ENCODE measurements at places on chromosomes 1 and 21.

DNA sequence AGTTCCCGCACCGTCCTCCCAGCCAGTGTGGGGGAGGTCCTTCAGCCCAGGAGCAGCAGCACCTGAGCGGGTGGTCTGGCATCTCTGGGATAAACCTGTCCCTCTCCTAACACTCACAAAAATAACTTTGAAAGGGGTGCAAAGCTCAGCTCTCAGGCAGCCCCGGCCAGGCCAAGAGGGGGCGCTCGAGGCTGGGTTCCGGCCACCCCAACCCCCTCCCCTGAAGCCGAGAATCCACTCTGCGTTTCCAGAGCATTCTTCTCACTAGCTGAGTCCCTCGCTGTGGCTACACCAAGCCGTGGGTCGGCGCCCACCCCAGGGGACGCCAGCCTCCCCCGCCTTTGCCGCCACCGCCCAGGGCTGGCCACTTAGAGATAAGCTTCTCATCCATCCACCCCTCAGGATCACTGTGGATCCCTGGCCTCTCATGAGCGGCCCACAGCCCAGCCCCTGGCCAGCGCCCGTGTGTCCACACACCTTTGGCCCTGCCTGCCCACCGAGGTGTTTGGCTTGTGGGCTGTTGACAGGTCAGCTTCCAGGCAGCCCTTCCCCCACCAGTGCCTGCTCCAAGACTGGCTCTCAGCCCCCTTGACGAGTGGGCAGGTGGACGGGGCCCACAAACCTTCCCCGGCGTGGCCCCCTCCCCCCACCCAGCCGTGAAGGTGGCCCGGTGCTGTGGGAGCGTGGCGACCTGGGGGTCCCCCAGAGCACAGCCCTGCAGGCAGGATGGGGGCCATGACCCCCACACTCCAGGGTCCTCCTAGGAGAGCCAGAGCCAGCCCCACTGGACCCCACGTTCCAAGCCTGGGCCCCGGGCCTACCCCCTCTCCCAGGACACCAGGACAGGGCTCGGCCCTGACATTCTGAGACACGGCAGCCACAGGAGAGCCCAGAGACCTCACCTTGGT lies 1.9 kb downstream of the FTCD start:
- no peaks in the 10 kb centered on the region for H3K4me1 ChIP-seq
- H3K4me3 ChIP-seq, result no peak overlapping the region
- H3K27ac ChIP-seq, result no peak overlapping the region
- no peaks in the 10 kb centered on the region for H3K27me3 ChIP-seq

- no peak for DNase-seq
- no peaks in the 10 kb centered on the region for H3K4me1 ChIP-seq
- no peak overlapping the region for H3K4me3 ChIP-seq
These were observed 72.2 kb downstream of the TDRD5 start for GRCh38 chr1:179663810-179664209.

GRCh38 chr1:20733360-20733975 lies 965 bp upstream of the SH2D5 start:
- no peaks in the 10 kb centered on the region for H3K36me3 ChIP-seq
- no peak for DNase-seq
- peaks cover 8% of the 10 kb centered on the region for H3K4me1 ChIP-seq
- H3K27ac ChIP-seq, result no peak overlapping the region

- no peaks in the 10 kb centered on the region for H3K36me3 ChIP-seq
- H3K4me1 ChIP-seq, result no peaks in the 10 kb centered on the region
- H3K4me3 ChIP-seq, result no peak overlapping the region
- DNase-seq, result peak; percentile 32
These were observed 11.4 kb upstream of the MAGOH start for GRCh38 chr1:53249706-53250105.

Data from pancreas (tissue), 10 donors.